Hematopoietic multipotent progenitor cell treated with erythropoietin and hydrocortisone succinate and interleukin-3 and kit ligand, for 17 days (in vitro differentiated cells): ENCODE measurements at places on chromosomes 5 and 9.

- DNase-seq: peak; percentile 65
Observed at GRCh38 chr9:127224178-127224882, 40.2 kb upstream of the GARNL3 start.

- no peak for DNase-seq
Observed at GRCh38 chr5:159905496-159905895, 10.8 kb upstream of the ADRA1B start.

GRCh38 chr9:3001311-3001710 is 157.4 kb upstream of the PUM3 start:
- no peak for DNase-seq

- no peak for DNase-seq
Observed at GRCh38 chr5:178695556-178695955, 34.9 kb downstream of the ZNF354A start.

- DNase-seq: no peak
Observed at GRCh38 chr5:137572042-137572695, 73.0 kb upstream of the SPOCK1 start.

DNA sequence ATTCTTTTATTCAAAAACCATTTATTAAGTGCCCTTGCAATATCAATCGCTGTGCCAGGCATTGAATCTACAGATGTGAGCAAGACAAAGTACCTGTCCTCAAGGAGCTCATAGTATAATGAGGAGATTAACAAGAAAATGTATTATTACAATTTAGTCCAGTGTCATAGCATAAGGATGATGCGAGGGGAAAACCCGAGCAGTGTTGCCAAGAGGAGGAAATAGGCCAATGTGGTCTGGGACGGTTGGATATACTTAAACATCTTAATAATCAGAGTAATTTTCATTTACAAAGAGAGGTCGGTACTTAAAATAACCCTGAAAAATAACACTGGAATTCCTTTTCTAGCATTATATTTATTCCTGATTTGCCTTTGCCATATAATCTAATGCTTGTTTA is 18.5 kb downstream of the CD274 start:
- DNase-seq: no peak
